ENCODE measurements at places on chromosomes 7 and 10.

- DNase-seq, result no peak
These were observed 164.7 kb downstream of the CPEB3 start for GRCh38 chr10:92126100-92126650.

DNA sequence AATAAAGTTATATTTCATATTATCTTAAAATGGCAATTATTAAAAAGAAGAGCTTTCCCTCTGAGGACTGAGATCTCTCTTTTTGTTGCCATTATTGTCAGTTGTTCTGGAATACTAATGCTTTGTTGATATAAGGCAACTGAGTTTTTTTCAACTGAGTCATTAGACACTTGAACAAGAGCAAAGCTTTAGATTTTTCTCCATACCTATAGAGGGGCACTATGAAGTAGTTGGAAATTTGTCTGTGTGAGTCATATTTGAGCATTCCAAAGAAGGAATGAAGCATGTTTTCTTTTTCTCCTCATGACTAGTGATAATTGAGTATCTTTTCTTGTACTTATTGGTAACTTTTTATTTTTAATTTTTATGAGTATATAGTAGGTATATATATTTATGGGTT, 24.5 kb downstream of the RPA3 start:
- DNase-seq, result no peak

GRCh38 chr10:127945948-127946711, 39.2 kb downstream of the PTPRE start:
- DNase-seq, result no peak

DNA sequence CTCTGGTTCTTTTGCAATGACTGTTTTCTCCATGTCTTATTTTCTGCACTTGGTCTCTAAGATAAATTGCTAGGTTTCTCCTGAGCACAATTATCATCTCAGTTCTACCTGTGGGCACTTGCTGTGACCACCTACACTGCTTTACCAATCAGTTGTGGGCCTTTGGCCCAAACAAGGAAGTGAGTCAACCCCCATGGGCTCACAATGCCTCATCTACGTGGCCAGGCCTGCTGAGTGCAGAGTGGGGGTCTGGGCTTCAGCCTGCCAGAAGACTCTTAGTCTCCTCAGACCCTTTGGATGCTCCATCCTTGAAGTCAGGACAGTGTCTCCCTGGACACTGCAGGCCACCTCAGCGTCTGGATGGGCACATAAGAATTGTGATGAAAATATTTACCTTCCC, 20.3 kb downstream of the SCART1 start:
- no peak for DNase-seq

DNA sequence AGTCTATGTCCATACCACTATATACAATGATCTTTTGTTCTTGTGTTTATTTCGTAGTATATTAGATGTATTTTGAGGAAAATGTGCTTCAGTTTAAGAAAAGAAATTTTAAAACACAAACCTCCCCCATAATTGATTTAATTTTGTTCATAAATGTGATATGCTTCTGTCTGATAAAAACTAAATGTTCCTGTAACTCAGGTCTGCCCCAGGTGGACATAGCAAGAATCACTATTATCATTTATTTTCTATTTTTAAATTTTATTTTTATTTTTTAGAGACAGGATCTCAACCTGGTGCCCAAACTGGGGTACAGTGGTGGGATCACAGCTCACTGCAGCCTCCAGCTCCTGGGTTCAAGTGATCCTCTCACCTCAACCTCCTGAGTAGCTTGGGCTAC, 43.2 kb downstream of the BEND7 start:
- DNase-seq, result no peak

DNA sequence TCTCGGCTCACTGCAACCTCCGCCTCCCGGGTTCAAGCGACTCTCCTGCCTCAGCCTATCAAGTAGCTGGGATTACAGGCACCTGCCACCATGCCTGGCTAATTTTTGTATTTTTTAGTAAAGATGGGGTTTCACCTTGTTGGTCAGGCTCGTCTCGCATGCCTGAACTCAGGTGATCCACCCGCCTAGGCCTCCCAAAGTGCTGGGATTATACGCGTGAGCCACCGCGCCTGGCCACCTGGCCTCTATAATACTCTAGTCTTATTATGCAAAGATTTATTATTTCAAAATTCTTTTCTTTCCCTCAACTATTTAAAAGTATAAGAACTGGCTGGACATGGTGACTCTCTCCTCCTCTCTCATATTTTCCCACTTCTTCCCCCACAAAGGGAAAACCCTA, 30.0 kb upstream of the C1GALT1 start:
- DNase-seq, result no peak

DNA sequence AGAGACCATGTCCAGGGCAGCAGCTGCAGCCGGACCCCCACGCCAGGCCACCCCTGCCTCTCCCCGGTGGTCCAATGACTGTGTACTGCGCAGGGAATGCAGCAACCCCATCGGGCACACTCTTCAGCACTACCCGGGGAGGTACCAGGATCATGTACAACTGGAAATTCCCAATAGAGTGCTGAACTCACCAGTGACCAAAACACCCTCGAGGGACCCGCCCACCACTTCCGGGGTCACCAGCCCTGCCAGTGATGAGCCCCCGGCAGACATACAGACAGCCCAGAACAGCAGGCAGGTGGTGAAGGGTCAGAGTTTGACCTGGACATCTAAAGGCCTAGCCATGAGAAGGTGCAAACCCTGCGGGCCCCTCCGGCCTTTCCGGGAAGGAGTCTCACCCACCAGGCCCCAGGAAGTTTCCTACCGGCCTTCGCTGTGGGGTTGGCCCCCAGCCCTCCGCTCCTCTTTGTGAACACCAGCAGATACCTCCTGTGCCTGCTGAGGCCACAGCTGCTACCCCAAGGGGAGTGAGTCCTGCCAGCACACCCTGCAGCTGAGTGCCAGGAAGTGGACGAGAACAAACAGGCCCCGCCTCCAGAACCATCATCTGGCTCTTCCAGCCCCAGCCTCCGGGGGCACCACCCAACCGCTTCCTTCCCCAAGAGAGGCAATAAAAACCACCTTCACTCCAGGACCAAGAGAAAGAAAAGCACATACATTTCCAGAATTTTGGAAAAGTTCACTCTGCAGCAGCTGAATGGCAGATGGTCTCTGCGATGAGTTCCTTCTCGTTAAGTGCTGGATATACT, 5.0 kb upstream of the ANKRD61 start:
- no peak for DNase-seq
